Skin of body (tissue), 3 donors: ENCODE measurements at places on chromosomes 5 and 9. TPM values are rescaled to one million over a fixed set of nuclear protein-coding genes. Genes with fewer than 3 reads are reported as not detected.

- no peak for DNase-seq
Measured at GRCh38 chr5:1420211-1421195, 24.7 kb downstream of the SLC6A3 start.

- no peak for DNase-seq
Measured at GRCh38 chr9:69816735-69817134, 3.9 kb upstream of the CFAP95 start.

GRCh38 chr9:95993337-95993736 lies 117.8 kb downstream of the ERCC6L2 start:
- no peak for DNase-seq

Gene GPR21
- 4.3 TPM for total RNA-seq

GRCh38 chr5:133938929-133939328 lies 29.5 kb downstream of the C5orf15 start:
- no peak for DNase-seq

Gene PDZD2
- 34.9 TPM for total RNA-seq

DNA sequence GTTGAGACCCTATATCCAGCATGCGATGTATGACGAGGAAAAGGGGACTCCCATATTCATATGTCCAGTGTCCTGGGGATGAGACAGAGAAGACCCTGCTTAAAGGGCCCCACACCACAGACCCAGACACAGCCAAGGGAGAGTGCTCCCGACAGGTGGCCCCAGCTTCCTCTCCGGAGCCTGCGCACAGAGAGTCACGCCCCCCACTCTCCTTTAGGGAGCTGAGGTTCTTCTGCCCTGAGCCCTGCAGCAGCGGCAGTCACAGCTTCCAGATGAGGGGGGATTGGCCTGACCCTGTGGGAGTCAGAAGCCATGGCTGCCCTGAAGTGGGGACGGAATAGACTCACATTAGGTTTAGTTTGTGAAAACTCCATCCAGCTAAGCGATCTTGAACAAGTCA lies 17.1 kb downstream of the BTNL3 start:
- DNase-seq = no peak

DNA sequence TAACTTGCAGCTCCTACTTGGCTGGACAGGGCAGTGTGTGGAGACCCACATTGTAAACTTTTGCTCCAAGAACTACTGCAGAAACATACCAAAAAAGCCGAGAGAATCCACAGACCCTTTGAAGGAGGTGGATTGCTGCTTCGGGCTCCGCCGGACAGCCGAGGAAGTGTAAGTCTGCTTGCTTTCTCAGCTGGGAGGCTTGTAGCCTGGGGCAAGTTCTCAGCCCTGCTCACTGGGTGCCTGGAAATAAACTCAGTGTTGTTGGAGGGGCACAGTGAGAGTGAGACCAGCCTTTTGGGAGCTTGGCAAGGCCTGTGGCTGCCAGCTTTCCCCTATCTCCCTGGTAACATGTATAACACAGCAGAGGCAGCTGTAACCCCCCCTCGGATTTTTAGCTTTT lies 215.6 kb downstream of the SYK start:
- no peak for DNase-seq

- no peak for DNase-seq
Measured at GRCh38 chr5:155562158-155562557, 548.6 kb downstream of the KIF4B start.

GRCh38 chr9:21450733-21451394 lies 10.6 kb downstream of the IFNA1 start:
- no peak for DNase-seq

Gene GPR150
- total RNA-seq = not detected

DNA sequence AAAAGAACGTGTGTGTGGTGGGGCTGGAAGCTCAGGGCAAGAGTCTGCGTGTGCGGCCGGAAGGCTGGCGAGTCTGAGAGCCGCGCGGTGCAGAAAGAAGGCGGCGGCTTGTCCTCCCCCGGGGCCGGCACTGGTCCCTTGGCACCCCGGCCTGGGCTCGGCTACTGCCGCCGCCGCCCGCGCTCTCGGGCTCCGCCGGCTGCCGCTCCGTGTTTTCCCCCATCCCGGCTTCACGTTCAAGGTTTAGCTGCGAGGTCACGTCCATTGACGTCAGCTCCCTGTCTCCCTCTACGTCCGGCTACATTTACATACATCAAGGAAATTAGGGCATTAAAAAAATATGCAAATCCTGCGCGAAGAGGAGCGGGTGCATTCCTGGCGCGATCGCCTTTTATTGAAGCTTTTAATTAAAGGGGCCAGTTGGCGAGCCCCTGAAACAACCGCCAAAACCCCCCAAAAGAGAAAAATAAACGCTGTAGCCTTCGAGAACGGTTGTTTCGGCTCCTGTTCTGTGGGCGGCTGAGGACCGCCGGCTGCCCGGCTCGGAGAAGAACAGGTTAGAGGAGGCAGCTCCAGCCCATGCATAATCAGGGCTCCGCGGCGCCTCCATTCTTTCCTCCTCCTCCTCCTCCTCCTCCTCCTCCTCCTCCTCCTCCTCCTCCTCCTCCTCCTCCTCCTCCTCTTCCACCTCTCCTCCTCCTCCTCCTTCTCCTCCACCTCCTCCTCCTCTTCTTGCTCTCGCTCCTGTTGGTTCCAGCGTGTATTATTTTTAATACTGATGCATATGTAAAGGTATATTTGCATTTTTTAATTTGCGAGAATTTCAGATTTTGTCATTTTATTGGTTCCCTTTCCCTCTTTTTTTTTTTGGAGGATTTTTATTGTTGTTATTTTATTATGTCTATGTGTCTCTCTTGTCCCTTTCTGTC lies 207.0 kb downstream of the MEF2C start:
- DNase-seq = no peak

Gene GPR151
- not detected for total RNA-seq

DNA sequence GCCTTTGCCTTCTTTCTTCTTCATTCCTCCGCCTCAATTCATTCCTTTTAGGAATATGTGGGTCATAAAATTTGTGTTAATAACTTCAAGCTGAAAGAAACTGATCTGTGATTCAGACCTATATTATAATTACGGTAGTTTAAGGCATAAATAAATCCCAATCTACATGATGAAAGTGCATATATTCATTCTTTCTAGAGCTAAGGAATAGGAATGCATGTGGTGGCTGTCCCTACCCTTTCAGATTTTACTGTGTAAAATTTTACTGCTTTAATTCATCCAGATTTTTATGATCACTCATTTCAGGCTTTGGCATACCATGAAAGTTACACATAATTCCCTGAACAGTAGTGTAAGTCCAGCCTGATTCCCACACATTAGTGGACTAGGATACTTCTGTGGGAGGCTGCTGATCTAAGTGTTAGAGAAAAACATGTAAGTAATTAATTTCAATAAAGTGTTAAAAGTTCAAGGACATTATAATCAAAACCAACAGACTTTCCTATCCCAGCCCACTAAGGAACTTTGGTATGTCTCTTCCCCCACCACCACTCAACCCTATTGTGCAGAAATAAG lies 83.1 kb downstream of the HINT1 start:
- peak; percentile 17 for DNase-seq

DNA sequence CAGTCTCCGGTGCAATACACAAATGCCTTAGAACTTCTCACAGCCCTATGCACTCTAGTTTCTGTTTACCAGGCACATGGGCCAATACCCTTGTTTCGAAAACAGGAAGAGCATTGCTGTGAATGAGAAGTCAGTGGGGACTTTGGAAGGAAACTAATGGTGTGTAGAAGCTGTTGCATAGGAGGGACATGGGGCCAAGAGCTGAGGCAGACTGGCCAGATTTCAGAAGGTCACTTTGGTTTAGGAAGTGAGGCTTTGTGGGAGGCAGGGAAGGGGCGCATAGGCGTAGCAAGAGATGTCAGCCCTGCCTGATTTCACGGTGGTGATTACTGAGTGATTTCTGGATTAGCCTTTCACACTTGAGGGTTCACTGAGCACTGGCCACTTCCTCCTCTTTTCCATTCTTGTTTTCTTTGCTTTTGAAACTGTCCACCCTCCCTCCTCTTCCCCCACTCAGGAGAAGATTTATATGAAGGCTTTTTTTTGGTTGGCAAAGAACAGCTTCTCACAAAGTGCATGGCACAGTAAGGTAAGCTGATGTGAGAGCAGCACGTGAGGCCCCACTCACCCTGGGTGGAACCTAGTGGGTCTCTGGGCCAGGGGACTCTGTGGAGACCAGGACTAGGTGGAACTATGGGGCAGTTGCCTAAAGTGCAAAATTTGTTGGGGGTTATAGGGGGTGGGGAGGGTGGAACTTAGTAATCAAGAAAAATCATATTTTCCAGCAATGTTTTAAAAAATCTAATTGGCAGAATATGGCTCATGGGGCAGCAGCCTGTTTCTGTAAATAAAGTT lies 6.1 kb upstream of the TMEM252 start:
- no peak for DNase-seq

DNA sequence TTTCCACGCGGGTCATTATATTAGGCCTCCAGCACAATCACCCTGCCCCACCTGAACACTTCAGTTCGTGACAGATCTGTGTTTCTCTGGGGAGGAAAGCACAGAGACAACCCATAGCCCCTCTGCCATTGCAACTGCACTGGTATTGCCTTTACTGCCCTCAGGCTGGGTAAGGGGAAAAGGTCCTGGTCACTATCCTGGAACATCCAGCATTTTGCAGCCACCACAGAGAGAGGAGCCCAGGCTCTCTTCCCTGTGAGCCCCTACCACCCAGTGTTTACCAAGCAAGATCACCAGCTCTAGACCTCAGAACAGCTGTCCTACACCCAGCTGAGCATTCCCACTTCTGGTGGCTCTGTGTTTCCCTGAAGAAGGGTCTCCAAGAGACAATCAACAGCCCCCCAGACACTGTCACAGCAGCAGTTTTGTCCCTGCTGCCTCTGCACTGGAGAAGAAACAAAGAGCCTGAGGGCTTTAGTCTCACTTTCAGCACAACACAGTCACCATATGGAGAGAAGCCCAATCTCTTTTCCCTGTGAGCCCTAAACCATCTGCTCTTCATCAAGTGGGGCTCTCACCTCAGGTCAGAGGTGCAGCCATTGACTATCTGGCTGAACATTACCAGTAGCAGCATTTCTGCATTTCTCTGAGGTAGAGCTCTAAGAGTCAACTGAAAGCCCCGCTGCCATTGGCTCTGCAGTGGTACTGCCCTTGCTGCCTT lies 655.2 kb upstream of the FAM174A start:
- DNase-seq = no peak

Gene TXNDC8
- total RNA-seq = not detected

Gene ALDH1A1
- 19.2 TPM for total RNA-seq

DNA sequence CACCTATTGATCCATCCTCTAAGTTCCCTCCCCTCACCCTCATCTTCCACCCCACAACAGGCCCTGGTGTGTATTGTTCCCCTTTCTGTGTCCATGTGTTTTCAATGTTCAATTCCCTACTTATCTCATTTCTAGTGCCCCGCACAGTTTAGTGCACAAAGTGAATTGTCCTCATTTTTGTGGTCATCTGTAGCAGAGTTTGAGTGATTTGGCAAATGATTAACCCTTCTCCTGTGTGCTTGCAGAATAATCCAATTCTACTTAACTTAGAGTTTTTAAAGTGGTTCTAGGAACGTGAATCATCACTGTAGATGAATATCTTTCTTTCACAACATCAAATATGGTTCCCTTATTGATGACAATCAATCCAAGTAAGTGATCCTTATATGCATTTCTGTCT lies 6.3 kb upstream of the HAPLN1 start:
- no peak for DNase-seq

Gene SLC6A7
- not detected for total RNA-seq

DNA sequence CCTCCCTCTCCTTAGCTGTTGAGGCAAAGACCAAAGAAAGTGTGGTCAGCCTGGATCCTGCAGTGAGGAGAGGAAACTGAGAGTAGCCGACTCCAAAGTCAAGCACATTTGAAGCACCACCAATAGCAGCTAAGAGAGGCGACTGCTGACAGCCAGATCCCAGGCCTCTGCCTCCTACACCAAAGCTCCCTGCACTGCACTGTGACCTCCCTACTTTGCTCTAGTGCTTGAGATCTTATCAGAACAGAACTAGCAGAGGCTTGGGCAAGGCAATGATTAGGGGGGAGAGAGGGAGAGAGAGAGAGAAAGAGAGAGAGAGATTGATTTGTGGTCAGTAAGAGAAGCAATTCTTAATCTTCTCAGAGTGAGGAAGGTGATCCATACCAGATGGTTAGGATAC lies 216.3 kb downstream of the CDK5RAP2 start:
- DNase-seq = no peak

Gene RAD17
- total RNA-seq = 21.3 TPM

Gene ERAP2
- 2.2 TPM for total RNA-seq

DNA sequence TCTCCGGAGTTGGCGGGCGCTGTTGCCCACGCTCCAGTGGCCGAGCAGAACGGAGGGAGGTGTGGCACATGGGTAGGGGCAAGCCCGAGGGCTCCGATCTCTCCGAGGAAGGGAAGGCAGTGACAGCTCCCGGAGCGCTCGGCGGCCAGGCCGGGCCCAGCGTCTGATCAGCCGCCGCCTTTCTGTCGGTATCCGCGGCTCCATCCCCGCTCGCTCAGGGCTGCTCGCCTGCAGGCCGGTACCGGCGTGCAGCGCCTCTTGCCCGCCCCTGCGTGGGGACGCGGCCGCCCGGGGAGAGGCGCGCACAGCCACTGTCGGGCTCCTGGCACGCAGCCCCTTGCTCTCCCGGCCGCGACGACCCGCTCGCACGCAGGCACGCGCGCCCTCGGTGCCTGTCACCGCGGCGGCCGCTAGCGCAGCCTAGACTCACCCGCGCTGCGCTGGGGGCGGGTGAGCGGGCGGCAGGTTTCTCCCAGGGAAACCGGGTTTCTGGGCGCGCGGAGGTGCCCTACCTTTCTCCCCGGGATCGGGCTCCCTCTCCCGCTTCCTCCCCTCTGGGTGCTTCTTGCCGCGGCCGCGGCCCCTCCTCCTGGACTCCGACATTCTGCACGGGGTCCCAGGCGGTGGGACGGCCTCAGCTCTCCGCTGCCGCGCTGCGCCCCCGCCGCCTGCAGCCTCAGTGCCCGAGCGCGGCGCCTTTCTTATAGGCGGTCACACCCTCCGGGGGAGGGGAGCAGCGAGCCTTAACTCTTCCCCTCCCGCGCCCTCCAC lies 108.4 kb downstream of the PSD2 start:
- no peak for DNase-seq

Gene STKLD1
- 0.49 TPM for total RNA-seq

- DNase-seq = no peak
Measured at GRCh38 chr5:141641634-141642267, 5.0 kb downstream of the RELL2 start.

Gene FAM170A
- total RNA-seq = not detected

Gene RGS7BP
- total RNA-seq = 0.89 TPM

Gene SPINK13
- total RNA-seq = not detected

GRCh38 chr9:134325813-134326723 lies at the start of gene RXRA:
Gene RXRA, plus strand, starts transcription at chr9:134326455. Its CDS starts 177 bp downstream, at chr9:134326632.
- DNase-seq = peak; percentile 81

Gene ARHGEF39
- 2.4 TPM for total RNA-seq

DNA sequence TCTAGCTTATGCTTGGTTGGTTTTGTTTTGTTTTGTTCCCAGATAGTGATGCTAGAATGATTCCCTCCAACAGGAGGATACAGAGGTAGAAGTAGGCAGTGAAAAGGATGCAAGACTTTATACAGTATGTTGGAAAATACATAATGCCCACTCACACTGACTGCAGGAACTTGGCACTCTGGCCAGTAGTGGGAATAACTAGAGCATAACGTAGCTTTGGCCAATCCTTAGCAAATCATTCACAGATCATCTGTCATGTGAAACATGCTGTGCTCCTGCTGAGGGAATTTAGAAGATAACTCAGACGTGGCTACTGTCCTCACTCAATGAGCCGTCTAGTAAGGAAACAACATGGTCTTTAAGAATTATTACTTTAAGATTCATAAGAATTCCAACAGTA lies 13.5 kb downstream of the CFAP90 start:
- no peak for DNase-seq

- DNase-seq = peak; percentile 51
Measured at GRCh38 chr5:143244000-143244736, 159.3 kb downstream of the NR3C1 start.

- no peak for DNase-seq
Measured at GRCh38 chr5:59763541-59763940, 130.0 kb downstream of the PDE4D start.

Gene SLC36A3
- not detected for total RNA-seq
